Pancreas (tissue), 10 donors: ENCODE measurements at places on chromosomes 7 and 10. TPM values are rescaled to one million over a fixed set of nuclear protein-coding genes. Genes with fewer than 3 reads are reported as not detected.

The CRHR2 gene
- total RNA-seq: 0.66 TPM

DNA sequence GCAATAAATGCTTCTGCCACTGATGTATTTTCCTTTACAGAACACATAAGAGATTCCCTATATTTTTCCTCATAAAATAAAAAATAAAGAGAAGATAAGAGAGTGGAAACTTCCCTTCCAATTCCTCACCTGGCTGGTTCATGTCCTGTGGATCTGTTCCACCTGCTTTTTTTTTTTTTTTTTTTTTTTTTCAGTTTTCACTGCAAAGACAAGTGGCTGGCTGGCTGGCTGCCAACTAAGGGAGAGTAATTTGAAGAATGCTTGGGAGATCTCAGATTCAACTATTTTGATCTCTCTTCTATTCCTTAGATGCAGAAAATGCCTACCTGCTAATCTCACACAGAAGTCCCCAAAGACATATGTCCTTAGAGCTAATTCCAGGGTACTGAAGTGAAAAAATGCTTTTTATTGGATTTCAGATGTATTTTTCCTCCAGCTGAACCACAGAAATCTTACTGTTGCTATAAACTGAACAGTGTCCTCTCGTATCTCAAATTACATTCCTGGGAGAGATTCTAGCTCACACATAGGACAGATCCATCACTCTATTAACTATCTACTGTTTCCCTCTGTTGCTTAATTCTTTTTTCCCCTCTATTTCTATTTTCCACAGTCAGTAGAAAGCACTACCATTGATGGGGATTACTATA is 120.8 kb downstream of the NRCAM start:
- no peak overlapping the region for H3K4me3 ChIP-seq
- DNase-seq: peak; percentile 25
- H3K36me3 ChIP-seq: no peaks in the 10 kb centered on the region
- no peak overlapping the region for H3K27ac ChIP-seq
- H3K27me3 ChIP-seq: no peaks in the 10 kb centered on the region
- H3K4me1 ChIP-seq: peaks cover 13% of the 10 kb centered on the region

DNA sequence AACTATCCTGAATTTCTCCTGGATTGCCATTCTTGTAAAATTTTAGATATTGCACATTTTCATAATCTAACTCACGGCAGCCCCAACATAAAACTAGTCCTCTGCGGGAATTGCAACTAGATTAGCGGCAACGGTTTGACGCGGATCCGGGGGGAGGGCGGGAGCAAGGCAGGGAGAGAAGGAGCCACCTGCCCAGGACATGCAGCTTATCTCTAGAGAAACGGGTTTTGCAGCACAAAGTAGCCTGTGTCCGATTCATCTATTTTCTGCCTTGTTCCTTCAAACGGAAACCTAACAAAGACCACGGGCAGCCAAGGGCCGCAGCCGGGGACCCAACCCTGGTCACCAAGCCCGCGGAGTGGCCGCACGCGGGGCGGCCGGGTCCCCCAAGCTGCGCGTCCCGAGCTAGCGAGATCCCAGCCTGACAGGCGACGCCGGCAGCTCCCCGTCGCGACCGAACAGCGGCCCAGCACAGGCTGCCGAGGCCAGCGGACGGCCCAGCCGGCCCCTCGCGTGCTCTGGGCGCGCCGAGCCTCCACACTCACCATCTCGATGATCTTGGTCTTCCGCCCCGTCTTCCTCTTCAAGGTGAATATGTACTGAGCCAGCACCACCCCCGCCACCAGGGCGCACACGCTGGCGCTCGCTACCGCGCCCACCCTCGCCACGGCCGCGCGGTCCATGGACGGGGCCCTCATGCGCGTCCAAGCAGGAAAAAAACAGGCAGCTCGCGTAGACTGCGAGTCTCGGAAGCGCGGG is at the start of gene NT5C3A:
TSS of gene NT5C3A (minus strand) at position 754 of the 759 bp plus-strand sequence. CDS start at position 683, 71 bp downstream.
- H3K27ac ChIP-seq: peak within 1 kb of the TSS; percentile 97
- H3K36me3 ChIP-seq: no peaks in the 10 kb centered on the region
- H3K27me3 ChIP-seq: no peaks in the 10 kb centered on the region
- H3K4me3 ChIP-seq: peak within 1 kb of the TSS; percentile 98
- H3K4me1 ChIP-seq: peaks cover 11% of the 10 kb centered on the region

DNA sequence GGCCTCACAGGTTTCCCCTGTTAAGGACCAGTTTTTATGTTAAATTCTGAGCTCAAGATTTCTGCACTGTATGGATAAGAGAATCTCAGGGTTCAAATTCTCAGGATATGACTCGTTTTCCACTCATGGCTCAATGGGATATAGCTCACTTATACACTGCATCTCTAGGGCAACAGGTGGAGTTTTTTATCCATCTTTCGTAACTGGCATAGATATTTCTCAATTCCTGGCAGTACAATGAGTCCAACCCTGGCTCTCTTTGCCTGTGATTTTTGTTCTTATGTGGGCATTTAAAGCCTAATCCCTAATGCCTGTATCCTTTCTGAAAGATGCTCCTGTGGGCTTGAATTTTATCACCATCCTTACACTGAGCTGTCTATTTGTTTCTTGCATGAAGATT is 7.6 kb downstream of the CCDC172 start:
- H3K4me1 ChIP-seq: peaks cover 4% of the 10 kb centered on the region
- H3K4me3 ChIP-seq: no peak overlapping the region
- no peak for DNase-seq

- H3K27ac ChIP-seq: no peak overlapping the region
- no peaks in the 10 kb centered on the region for H3K27me3 ChIP-seq
- H3K36me3 ChIP-seq: no peaks in the 10 kb centered on the region
- H3K4me3 ChIP-seq: no peak overlapping the region
- H3K4me1 ChIP-seq: no peaks in the 10 kb centered on the region
These were observed 47.1 kb downstream of the KLF6 start for GRCh38 chr10:3737864-3738263.

The CHST15 gene
- total RNA-seq: 10.7 TPM

DNA sequence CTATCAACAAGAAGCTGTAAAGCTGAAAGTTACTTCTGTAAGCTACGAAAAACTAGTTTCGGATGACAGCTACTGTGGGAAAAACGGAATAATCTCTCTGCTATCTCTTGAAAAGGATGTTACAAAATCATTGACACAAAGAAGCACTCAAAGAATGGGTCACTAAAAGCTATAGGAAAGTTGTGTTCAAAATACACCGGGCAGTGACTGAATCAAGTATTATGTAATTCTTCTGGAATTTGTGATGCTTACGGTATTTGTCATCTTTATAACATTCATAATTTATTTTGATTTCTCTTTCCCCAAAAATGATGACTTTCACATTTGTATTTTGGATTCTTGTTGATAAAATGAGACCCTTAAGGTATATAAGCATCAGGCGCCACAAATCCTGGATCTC is 112.1 kb upstream of the KLF6 start:
- no peak for DNase-seq
- H3K4me1 ChIP-seq: no peaks in the 10 kb centered on the region
- H3K27ac ChIP-seq: no peak overlapping the region
- no peaks in the 10 kb centered on the region for H3K27me3 ChIP-seq
- no peak overlapping the region for H3K4me3 ChIP-seq
- H3K36me3 ChIP-seq: no peaks in the 10 kb centered on the region

GRCh38 chr7:140534743-140535142 is 55.4 kb upstream of the MKRN1 start:
- no peak overlapping the region for H3K4me3 ChIP-seq
- H3K36me3 ChIP-seq: no peaks in the 10 kb centered on the region
- no peak for DNase-seq
- no peaks in the 10 kb centered on the region for H3K27me3 ChIP-seq
- no peaks in the 10 kb centered on the region for H3K4me1 ChIP-seq

The HOXA11 gene
- not detected for total RNA-seq

The TRIM50 gene
- 7.9 TPM for total RNA-seq

- no peak overlapping the region for H3K4me3 ChIP-seq
- no peak for DNase-seq
- no peaks in the 10 kb centered on the region for H3K36me3 ChIP-seq
- H3K27ac ChIP-seq: no peak overlapping the region
- H3K27me3 ChIP-seq: no peaks in the 10 kb centered on the region
These were observed 141.5 kb upstream of the SVIL start for GRCh38 chr10:29776246-29776645.

GRCh38 chr7:55033236-55033846 is 14.5 kb downstream of the EGFR start:
- H3K27ac ChIP-seq: no peak overlapping the region
- H3K4me1 ChIP-seq: peaks cover 49% of the 10 kb centered on the region
- no peaks in the 10 kb centered on the region for H3K36me3 ChIP-seq
- no peak for DNase-seq
- no peaks in the 10 kb centered on the region for H3K27me3 ChIP-seq

DNA sequence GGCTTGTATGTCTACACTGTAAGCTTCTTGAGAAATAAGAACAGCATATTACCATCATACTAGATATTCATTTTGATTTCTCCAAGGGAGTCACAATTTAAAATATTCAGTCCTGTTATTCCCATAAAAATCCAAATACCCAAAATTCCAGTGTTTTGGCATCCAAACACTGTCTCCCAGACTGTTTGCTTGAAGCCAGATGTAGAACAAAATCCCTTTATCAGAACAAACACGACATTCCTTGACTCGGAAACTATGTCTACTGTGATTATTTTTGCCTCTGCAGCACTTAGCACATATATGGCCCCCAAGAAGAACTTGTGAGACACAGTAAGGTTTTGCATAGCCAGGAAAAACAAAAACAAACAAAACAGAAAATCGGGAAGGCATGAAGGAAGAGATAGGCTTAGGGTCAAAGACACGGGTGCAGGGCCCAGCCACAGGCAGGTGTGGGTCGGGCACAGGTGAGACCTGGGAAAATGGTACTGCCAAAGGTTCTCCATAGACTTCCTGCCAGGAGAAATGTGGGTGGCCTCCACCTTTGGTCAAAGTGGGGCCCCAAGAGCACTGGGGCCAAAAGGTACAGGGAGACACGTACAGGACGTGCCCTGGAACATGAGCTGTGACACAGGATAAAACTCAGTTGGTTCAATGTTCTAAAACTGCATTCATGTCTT is 36.5 kb downstream of the CPXM2 start:
- H3K4me1 ChIP-seq: no peaks in the 10 kb centered on the region
- H3K4me3 ChIP-seq: no peak overlapping the region
- H3K27ac ChIP-seq: no peak overlapping the region
- no peaks in the 10 kb centered on the region for H3K27me3 ChIP-seq
- no peak for DNase-seq

The GRID2IP gene
- 0.74 TPM for total RNA-seq

GRCh38 chr10:49029666-49030065 is 85.7 kb downstream of the VSTM4 start:
- no peak for DNase-seq
- no peaks in the 10 kb centered on the region for H3K27me3 ChIP-seq
- H3K36me3 ChIP-seq: no peaks in the 10 kb centered on the region
- no peak overlapping the region for H3K27ac ChIP-seq
- no peaks in the 10 kb centered on the region for H3K4me1 ChIP-seq
- no peak overlapping the region for H3K4me3 ChIP-seq

The ASAH2B gene
- 2.8 TPM for total RNA-seq

- H3K4me3 ChIP-seq: no peak overlapping the region
- no peaks in the 10 kb centered on the region for H3K4me1 ChIP-seq
- no peaks in the 10 kb centered on the region for H3K36me3 ChIP-seq
- no peak for DNase-seq
- no peak overlapping the region for H3K27ac ChIP-seq
These were observed 845.6 kb upstream of the AUTS2 start for GRCh38 chr7:68752485-68753178.
